Hematopoietic multipotent progenitor cell treated with erythropoietin and hydrocortisone succinate and interleukin-3 and kit ligand, for 17 days (in vitro differentiated cells): ENCODE measurements at places on chromosomes 1 and 21.
A peak's percentile ranks its signal among the peaks of the same experiment; 100 is the strongest.

DNA sequence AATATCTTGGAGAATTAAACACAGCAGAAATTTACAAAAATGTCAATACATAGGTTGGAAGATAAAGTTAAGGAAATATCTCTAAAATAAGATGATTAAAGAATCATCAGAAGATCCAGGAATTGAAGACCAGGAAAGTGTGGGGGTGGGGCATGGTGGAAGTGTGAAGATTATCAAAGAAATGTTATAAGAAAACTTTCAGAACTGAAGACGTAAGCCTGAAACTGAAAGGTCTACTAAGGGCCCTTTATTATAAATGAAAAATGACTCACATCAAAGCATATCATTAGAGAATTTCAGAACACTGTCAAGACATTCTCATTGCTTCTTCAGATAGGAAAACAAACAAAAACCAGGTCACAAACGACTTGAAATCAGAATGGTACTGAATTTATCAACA, 92.4 kb upstream of the DPT start:
- no peak for DNase-seq

DNA sequence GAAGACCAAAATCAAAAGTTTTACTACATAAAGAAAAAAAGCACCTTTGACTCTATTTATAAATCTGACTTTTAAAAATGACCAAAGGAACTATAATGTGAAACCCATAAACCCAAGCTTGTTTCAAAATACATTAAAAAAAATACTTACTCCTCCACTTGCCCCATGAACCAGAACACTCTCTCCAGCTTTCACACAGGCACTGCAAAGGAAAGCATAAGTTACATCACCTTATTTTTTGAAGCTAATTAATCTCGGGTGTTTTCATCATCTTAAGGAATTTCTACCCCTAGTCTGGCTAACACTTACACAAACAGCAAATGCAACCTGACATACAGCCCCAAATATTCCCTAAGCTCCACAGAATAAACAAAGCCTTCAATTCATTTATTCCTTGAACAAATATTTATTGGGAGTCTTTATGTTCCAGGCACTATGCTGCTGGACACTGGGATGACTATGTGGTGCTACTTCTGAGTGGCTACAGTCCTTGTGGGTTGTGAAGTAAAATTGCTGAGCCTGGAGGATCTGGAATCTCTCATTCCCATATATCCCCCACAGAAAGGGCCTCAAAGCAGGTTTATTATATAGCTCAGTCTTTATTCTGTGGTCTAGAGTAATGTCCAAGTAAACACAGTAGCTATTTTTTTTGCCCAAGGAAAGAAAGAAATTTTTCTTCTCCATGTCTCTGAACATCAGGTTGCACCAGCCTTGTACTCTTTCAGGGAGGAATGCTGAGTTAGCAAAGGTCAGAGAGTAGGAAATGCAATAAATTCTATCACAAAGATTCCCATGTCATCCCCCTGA, 18.2 kb downstream of the CRYZ start:
- no peak for DNase-seq

DNA sequence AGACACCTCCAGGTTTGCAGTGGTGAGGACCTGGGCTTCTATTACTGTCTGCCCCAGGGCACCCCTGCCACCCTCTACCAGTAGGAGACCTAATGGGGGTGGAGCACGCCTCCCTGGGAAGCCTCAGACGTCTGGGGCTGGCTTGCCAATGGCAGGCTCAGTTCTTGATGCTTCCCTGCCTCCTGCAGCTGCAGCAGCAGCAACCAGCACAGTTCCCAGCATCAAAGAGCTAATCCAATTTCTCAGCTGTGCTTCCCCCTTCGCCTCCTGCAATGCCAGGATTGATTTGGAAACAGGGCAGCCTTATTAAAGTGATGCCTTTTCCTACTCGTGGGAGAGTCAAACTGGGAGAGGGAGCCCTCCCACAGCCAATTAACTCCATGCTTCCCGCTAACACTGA, 8.2 kb downstream of the SYT2 start:
- DNase-seq, result no peak

DNA sequence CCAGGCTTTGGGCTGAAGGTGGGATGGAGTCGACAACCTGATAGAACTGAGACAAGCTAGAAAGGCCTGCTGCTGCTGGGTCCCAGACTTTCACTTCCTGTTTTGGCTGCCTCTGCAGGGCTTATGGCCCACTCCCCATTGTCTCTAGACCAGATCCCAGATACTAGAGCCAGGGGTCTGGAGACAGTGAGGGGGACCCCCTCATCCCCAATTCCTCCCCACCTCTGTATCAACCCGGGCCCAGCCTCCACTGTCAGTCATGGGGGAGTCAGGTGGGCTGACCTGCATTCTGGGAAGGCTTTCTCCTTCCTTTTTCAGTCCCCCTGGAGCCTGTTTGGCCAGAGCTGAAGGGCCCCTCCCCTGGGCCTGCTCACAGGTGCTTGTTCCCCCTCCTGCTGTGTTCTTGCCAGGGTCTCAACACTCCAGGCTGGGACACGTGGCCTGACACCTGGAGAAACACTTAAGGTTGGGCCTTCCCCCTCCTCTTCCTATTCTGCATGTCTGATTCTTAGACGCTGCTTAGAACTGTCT, 18.0 kb upstream of the ETV3L start:
- DNase-seq, result no peak

- no peak for DNase-seq
Observed at GRCh38 chr1:190880352-190880751, 402.7 kb upstream of the BRINP3 start.

GRCh38 chr1:207579436-207579799, 65.5 kb upstream of the CR1L start:
- peak; percentile 85 for DNase-seq

DNA sequence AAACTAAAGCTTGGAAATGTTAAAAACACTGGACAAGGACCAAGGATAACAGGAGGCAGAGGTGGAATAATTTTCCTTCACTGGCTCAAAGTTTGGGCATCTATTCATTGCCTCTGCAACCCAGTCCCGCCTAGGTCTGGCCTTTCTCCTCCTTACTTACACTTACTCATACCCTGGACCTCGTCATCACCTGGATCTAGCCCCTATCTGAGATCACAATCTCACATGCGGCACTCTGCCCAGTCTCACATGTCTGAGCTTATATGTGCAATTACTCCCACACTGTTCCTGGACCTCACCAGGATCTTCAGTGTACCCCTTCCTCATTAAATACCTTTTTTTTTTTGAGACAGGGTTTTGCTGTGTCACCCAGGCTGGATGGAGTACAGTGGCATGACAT, 37.6 kb downstream of the NVL start:
- DNase-seq, result no peak

GRCh38 chr1:225500624-225501192, 72.9 kb upstream of the LBR start:
- DNase-seq, result no peak

DNA sequence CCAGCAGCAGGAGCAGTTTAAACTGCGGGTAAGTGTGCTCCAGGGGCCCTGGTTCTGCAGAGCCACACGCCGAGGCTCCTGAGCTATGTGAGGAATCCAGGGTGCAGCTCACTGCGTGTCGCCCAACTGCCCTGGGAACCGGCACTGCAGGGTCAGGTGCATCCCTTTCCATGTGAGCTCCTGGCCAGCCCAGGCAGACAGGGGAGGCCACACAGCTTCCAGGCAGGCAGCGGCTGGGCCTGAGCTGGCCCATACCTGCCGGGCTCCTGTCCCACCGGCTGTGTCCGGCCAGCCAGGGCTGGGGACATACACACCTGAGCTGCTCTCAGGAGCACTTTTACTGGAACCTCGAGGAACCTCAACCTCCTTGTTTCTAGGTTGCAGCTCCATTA, 18.6 kb upstream of the COL18A1 start:
- no peak for DNase-seq

GRCh38 chr1:22282364-22282995, 139.6 kb upstream of the WNT4 start:
- no peak for DNase-seq

GRCh38 chr1:33634806-33635205, 162.4 kb downstream of the ZSCAN20 start:
- no peak for DNase-seq

DNA sequence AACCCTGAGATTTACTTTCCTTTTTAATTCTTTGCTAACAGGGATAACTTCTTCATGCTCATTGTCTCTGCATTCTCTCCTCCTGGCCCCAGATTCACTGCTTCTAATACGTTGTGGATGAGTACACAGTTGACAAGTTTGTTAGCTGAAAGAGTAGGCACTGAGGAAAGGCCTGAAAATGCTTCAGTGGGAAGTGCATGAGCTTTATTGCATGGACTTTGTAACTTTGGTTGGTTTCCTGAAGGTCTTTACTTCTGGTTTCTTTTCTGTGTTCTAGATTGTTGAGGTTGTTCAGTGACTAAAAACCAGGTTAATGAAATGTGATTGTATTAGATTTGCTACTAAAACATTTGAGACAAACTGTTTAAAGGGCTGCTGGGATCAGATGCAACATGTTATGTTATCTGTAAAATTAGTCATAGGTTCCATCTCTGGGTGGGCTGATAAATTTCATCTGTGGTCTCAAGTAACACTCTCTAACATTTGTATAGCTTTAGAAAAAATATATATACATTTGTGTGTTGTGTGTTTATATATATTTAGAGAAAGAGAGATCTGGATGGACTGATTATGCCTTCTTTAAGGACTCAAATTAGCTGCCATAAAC, 19.1 kb downstream of the LRIG2 start:
- DNase-seq, result no peak

GRCh38 chr1:188365874-188366273, 1537.1 kb downstream of the PLA2G4A start:
- DNase-seq, result no peak

DNA sequence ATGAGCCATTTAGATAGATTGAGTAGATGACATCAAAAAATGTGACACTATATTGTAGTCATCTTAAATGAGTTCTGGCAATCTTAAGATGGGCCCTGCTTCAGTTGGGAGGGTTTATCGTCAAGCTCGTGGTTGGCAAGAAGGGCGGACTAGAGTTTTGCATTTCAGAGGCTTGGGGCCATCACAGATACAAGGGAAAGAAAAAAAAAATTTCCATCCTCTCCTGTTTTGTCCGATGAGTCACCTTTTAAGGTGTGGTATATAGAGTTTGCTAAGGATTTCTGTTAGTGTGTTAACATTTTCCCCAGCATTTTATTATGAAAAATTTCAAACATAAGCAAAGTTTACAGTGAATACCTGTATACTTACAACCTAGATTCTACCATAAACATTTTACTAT, 31.8 kb upstream of the KCNQ4 start:
- DNase-seq, result no peak

- DNase-seq, result no peak
Observed at GRCh38 chr1:222242492-222242891, 305.4 kb downstream of the HHIPL2 start.

GRCh38 chr1:18941221-18942141, 15.0 kb downstream of the IFFO2 start:
- no peak for DNase-seq

DNA sequence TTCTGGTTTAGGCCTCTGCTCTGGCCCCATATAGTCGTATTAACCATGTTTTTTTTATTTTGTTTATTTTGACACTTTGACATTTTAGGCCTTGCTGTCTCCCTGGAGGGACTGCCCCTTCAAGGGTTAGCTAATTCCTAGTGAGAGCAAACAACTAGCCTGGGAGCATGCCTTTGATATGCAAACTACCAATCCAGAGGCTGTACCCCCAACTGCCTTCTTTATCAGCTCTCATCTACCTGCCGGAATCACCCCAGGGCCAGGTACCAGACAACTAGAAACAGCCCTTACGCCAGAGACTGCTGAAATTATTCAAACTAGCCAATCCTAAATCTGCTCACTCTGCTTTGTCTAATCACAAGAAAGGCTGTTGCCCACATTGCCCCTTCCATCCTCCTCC, 13.0 kb upstream of the ST6GALNAC5 start:
- DNase-seq, result no peak

- no peak for DNase-seq
Observed at GRCh38 chr1:230752407-230752806, 5.2 kb downstream of the CAPN9 start.

DNA sequence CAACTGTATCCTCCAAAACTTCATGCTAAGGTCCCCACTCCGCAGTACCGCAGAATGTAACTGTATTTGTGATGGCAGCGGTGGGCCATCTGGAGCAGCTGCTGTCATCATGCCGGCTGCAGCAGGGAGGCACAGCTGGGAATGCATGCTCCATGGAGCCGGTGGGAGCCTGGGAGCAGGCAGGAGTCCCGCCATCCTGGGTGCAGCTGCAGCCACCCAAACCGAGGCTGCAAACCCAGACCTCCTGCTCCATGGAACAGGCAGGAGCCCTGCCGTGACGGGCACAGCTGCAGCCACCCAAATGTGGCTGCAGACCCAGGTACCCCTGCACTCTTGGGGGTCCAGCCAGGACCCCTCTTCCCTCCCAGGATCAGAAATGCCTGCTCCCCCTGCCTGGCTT, 80.3 kb downstream of the SCMH1 start:
- no peak for DNase-seq

GRCh38 chr21:16455978-16456377, 726.2 kb downstream of the USP25 start:
- DNase-seq, result no peak

DNA sequence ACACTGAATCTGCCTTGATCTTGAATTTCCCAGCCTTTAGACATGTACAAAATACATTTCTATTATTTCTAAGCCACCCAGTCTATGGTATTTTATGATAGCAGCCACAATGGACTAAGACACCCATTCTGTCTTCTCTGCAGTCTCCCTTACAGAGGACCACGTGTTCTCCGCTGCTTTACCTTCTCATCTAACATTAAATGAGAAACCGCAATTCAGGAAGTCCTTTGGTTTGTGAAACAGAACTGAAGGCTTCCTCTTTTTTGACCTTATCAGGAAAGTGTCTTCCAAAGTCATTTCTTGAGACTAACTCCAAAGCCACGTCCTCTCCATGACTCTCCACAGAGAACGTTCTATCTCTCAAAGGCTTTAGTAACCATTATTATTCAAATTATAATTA, 560.1 kb downstream of the OMA1 start:
- no peak for DNase-seq

DNA sequence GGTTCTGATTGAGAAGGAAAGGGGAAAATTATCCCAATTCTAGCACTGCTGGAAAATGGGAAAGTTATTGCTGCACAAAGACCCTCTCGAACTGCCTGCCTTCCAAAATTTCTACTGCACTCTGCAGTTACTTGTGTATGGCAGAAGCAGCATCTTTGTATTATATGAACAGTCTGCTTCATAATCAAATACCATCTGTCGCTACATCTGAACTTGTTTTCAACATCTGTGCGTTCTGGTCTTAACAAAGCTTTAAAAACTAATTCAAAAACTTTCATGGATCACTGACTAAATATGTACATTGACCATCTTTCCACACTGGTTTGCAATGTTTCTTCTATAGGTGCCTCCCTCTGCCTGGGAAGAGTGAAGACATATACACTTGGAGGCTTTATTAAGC, 79.2 kb downstream of the PROX1 start:
- DNase-seq, result no peak
